ENCODE measurements at places on chromosomes 13 and 19. TPM values are rescaled to one million over a fixed set of nuclear protein-coding genes. Genes with fewer than 3 reads are reported as not detected.

- no peaks in the 10 kb centered on the region for H3K27me3 ChIP-seq
- no peak for DNase-seq
- H3K27ac ChIP-seq = peak overlapping the region; percentile 56
These were observed 2.7 kb downstream of the PRKACA start for GRCh38 chr19:14114854-14115253.

DNA sequence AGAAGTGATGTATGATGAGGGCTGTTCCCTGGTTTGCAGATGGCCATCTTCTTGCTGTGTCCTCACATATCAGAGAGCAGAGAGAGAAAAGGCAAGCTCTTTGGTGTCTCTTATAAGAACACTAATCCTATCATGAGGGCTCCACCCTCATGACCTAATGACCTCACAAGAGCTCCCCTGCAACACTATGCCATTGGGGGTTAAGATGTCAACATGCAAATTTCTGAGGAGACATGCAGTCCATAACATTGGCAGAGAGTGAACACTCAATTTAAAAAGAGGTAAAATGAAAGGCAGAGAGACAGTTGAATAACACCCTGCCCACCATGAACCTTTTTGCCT, 10.9 kb downstream of the FAM187B start:
- no peak overlapping the region for H3K27ac ChIP-seq
- no peaks in the 10 kb centered on the region for H3K36me3 ChIP-seq
- no peaks in the 10 kb centered on the region for H3K4me1 ChIP-seq
- no peak overlapping the region for H3K4me3 ChIP-seq

DNA sequence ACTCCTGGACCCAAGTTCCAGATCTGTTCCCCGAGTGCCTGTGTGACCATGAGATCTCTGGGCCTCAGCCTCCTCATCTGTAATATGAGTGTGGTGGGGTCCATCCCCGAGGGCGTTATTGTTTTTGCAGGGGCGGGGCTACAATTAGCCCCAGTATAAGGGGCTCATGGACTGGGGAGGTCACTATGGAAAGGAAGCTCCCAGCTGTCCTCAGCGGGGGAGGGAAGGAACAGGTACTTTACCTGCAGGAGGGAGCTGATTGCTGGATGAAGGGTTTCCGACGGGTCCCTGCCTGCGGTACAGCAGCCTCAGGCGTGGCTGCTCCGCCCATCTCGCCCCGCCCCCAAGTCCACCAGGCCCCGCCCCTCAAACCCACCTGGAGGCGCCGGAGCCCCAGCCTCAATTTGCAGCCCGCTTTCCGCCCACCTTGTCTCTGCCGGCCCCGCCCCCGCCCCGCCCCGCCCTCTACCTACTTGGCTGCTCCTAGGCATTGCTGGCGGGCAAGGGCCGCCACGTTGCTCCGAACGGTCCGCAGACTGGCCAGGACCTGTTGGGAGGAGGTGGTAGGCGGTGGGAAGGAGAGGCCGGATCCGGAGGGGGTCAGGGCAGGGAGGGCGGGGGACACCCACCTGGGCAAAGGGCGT, 5.5 kb downstream of the PDE4C start:
- no peaks in the 10 kb centered on the region for H3K36me3 ChIP-seq
- H3K27ac ChIP-seq = no peak overlapping the region
- H3K27me3 ChIP-seq = no peaks in the 10 kb centered on the region

DNA sequence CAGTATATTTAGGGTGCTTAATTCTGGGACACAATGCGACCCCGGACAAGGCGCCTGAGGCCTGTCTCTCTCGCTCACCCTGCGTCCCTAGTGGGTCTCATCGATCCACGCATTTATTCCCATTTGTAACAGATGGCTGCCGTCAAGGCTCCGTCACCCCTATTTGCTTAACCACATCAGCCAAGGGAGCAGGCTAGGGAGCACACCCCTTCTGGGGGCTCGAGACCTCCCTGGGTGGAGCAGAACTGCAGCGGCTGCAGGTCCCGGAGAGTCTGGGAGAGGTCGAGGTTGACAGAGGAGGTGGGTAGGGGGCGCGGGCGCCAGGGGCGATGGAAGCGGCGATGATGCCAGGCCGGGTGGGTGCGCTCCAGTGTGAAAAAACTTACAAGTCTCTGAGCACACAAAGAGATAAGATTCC, 507 bp downstream of the ALG5 start:
- H3K27ac ChIP-seq = peak overlapping the region; percentile 91
- H3K4me1 ChIP-seq = no peaks in the 10 kb centered on the region
- H3K27me3 ChIP-seq = no peaks in the 10 kb centered on the region

DNA sequence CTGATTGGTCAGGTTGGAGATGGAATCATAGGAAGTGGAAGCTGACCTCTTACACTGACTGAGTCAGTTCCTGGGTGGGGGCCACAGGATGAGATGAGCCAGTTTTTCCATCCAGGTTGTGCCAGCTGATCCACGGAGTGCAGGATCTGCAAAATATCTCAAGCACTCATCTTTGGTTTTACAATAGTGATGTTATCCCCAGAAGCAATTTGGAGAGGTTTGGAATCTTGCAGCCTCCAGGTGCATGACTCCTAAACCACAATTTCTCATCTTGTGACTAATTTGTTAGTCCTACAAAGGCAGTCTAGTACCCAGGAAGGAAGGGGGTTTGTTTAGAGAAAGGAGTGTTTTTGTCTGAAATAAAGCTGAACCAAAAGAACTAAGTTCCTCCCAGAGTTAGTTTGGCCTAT, 212.8 kb downstream of the SLITRK6 start:
- no peaks in the 10 kb centered on the region for H3K4me1 ChIP-seq
- no peak overlapping the region for H3K27ac ChIP-seq
- no peak overlapping the region for H3K4me3 ChIP-seq
- no peaks in the 10 kb centered on the region for H3K27me3 ChIP-seq
- no peak for DNase-seq
- H3K36me3 ChIP-seq = no peaks in the 10 kb centered on the region

DNA sequence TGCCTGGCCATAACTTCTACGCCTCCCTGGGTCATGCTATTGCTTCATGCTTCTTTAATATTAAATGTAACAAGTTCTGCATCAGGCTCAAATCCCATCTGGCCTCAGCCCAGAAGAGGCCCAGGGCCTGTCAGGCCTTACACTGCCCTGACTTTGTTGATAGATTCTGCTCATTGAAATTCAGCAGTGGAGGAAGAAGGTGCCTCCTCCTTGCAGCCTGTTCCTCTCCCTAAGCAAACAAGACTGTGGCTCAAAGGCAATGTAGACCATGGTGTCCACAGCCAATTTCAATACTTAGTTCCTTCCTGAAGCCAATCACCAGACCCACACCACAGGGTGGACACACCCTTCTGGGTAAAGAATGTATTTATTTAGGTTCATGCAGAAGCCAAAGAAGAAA, 59.4 kb downstream of the LACC1 start:
- H3K4me1 ChIP-seq = no peaks in the 10 kb centered on the region
- no peak overlapping the region for H3K4me3 ChIP-seq
- no peaks in the 10 kb centered on the region for H3K27me3 ChIP-seq
- H3K36me3 ChIP-seq = no peaks in the 10 kb centered on the region

- no peak overlapping the region for H3K27ac ChIP-seq
- H3K36me3 ChIP-seq = peaks cover 5% of the 10 kb centered on the region
- no peaks in the 10 kb centered on the region for H3K27me3 ChIP-seq
- DNase-seq = no peak
- no peaks in the 10 kb centered on the region for H3K4me1 ChIP-seq
These were observed 6.4 kb upstream of the QTRT1 start for GRCh38 chr19:10694706-10695307.

DNA sequence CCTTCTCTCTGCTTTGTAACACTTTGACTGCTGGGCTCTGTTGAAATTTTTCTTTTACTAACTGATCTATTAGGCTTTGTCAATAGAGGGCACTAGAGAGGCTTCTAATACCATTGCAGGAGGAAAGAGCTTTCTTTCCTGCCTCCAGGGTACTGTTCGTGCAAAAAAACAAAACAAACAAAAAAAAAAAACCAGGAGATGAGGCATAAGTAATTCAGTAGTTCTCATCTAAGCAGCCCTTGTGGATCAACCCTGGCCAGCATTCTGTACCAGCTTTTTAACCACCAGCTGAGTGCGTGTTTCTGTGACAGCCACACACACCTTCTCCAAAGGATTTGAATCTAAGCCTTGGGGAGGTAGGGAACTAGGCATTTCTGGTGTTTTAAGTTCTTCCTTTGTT, 1707.6 kb upstream of the SLC10A2 start:
- DNase-seq = peak; percentile 21
- H3K27me3 ChIP-seq = no peaks in the 10 kb centered on the region
- H3K4me3 ChIP-seq = no peak overlapping the region
- no peak overlapping the region for H3K27ac ChIP-seq
- H3K4me1 ChIP-seq = no peaks in the 10 kb centered on the region

- peak; percentile 68 for DNase-seq
- no peaks in the 10 kb centered on the region for H3K27me3 ChIP-seq
- H3K27ac ChIP-seq = no peak overlapping the region
- H3K4me1 ChIP-seq = no peaks in the 10 kb centered on the region
- H3K36me3 ChIP-seq = no peaks in the 10 kb centered on the region
These were observed 16.2 kb upstream of the FOXO1 start for GRCh38 chr13:40682449-40683240.

- H3K36me3 ChIP-seq = no peaks in the 10 kb centered on the region
- peak; percentile 89 for DNase-seq
- peak overlapping the region; percentile 99 for H3K27ac ChIP-seq
- H3K27me3 ChIP-seq = no peaks in the 10 kb centered on the region
These were observed 799 bp upstream of the USPL1 start for GRCh38 chr13:30616927-30617314.

RUBCNL gene
- 6.0 TPM for polyA plus RNA-seq

PEAK3 gene
- 0.81 TPM for polyA plus RNA-seq
